ENCODE measurements at places on chromosomes 7 and 10. TPM values are rescaled to one million over a fixed set of nuclear protein-coding genes. Genes with fewer than 3 reads are reported as not detected.

Gene INA
- total RNA-seq: 1.0 TPM

Gene TUBB8
- total RNA-seq: not detected

Gene NRAP
- not detected for total RNA-seq

Gene NKX2-3
- total RNA-seq: not detected

Gene SMURF1
- 43.2 TPM for total RNA-seq

Gene COL1A2
- total RNA-seq: 0.45 TPM

Gene PNLIPRP1
- total RNA-seq: not detected

Gene HMX2
- not detected for total RNA-seq

Gene USP54
- total RNA-seq: 30.8 TPM

Gene STN1
- 49.2 TPM for total RNA-seq

Gene MYH16
- total RNA-seq: 1.7 TPM

Gene FGFR2
- 86.9 TPM for total RNA-seq

Gene HNRNPF
- 149 TPM for total RNA-seq

Gene AKR1C8
- not detected for total RNA-seq

Gene FEZF1
- total RNA-seq: not detected

Gene CYP2C19
- not detected for total RNA-seq

Gene MYL10
- total RNA-seq: not detected

Gene PDZD7
- total RNA-seq: 2.7 TPM

Gene PYROXD2
- total RNA-seq: 8.3 TPM

Gene ZNF488
- total RNA-seq: 0.67 TPM

Gene C7orf33
- not detected for total RNA-seq

Gene CLCN1
- not detected for total RNA-seq

Gene NXPH1
- total RNA-seq: not detected

Gene PPP1R3A
- not detected for total RNA-seq

Gene EPHA1
- total RNA-seq: 15.2 TPM

Gene CDNF
- total RNA-seq: 0.83 TPM

Gene ITIH5
- not detected for total RNA-seq

Gene DPP6
- not detected for total RNA-seq

Gene ARHGAP12
- 38.8 TPM for total RNA-seq

Gene CYP3A7
- total RNA-seq: not detected

Gene TSPAN14
- 47.8 TPM for total RNA-seq

Gene FGL2
- under 0.01 TPM for total RNA-seq

Gene ZNF467
- total RNA-seq: 0.17 TPM

Gene TMEM225B
- total RNA-seq: 0.59 TPM
